ENCODE measurements at places on chromosomes 1 and 21. TPM values are rescaled to one million over a fixed set of nuclear protein-coding genes. Genes with fewer than 3 reads are reported as not detected.

Gene KRTAP11-1
- total RNA-seq = not detected

Gene AMY2A
- not detected for total RNA-seq

GRCh38 chr1:101167891-101168290 lies 68.9 kb upstream of the S1PR1 start:
- no peak for DNase-seq

- no peak for DNase-seq
Measured at GRCh38 chr1:31373897-31374486, 1.1 kb upstream of the FABP3 start.

DNA sequence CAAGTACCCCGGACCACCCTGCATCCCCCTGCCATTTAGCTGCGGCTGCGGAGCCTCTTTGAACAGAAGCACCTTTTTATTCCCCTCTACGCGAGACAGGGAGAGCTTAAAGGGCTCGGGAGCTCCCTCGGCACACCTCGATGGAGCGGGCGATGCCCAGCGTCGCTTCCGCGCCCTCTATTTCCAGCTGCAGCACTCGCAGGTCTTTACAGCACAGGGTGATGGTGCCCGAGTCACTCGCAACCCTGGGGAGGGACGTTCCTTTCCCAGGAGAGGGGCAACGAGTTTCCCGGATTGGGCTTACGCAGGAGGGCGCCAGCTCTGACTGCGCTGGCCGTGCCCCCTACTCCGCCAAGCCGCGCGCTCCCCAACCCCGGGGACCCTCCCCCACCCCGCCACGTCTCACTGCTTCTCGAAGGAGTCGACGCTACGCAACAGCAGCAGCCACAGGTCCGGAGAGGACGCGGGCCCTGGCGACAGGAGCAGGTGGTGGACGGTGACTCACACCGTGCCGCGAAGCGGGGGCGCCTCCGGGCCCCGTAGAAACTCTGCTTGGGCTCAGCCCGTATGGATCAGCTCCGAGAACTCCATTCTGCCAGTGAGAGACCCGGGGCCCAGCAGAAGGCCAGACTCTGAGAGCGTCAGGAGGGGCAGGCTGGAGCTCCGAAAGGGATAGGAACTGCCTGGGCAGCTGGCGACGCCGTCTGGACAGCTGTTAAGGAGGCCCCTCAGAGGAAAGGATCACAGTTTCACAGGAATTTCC lies 5.8 kb upstream of the FAM167B start:
- peak; percentile 76 for DNase-seq

DNA sequence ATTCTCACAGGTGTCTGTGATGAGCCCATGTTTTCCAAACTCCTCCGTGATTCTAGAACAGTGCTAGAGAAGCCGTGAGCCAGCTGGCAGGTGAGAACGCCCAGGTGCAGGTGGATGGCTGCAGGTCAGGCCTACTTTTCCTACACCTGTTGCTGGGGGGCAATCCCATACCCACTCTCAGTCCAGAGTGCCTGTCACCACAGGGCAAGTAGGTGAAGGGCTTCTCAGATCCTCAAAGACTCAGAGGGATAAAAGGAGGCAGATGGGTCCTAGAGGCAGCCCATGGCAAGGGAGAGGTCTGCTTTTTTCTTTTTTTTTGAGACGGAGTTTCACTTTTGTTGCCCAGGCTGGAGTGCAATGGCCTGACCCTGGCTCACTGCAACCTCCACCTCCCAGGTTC lies 50.7 kb upstream of the H6PD start:
- no peak for DNase-seq

DNA sequence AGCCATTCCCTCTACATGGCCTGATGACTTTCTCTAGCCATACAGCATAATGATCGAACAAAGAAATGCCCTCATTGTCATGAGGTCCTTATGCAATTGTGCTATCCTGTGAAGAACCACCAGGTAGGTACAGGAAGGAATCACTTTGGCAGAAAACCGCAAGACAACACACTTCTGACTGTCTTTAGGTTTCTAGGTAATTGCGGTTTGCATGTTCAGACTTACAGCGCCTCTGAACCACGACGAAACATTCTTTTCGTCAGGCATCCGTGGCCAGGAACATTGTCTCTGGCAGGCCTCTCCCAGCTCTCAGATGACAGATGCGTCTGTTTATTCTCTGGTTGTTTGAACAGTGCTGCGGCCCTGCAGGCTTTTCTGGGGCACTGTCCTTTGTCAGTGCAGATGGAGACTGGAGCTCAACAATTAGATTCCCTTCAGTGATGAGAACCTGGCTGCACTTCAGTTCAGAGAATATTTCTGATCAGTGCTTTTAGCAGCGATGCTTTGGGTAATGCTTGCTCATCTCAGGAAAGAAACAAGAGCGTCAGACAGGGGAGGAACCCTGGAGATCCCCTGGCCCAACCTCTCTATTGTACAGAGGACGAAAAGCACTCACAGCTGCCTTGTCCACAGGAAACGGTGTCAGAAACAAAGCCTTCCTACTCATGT lies 63.4 kb downstream of the B3GALT5 start:
- no peak for DNase-seq

Measured in endothelial cell of umbilical vein (primary cell).